Suppressor macrophage treated with lipopolysaccharide for 1 hour (primary cell): ENCODE measurements at places on chromosomes 12 and 14.

GRCh38 chr12:127655691-127656090 lies 611.3 kb upstream of the TMEM132C start:
- DNase-seq = no peak

DNA sequence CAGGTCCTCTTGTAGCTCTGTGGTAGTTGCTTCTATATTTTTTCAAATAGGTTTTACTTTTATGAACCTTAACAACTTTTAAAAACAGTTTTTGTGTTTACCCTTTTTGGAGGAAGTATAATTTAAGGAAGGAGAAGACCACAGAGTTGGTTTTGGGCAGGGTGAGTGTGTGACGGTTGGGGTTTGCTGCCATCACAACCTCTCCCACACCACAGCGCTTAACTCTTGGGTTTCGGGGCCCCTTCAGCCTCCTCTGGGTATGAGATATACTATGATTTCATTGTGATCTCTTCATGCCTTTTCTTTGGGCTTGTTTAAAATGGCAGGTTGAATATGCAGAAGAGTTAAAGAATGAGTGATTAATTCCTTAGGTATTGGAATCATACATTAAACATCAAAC lies 228.7 kb upstream of the CRY1 start:
- DNase-seq = peak; percentile 55

- peak; percentile 56 for DNase-seq
Observed at GRCh38 chr12:54831631-54832030, 22.7 kb upstream of the MUCL1 start.

DNA sequence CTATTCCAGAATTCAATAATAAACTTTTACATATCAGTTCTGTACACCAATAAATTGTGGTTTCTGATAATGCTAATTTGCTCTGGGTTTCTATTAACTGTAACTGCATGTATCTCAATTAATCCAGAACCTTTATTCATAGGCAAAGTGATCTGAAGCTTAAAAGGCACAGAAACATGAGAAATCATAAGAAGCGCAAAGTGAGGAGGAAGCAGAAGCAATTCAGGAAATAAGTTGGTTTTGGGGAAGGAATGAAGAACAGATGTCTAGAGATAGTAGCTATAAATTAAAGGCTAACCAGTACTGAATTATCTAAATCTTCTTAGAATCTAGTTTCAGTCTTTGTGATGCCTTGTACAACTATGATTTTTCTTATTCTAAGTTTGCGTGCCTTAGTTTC lies 24.6 kb downstream of the KERA start:
- no peak for DNase-seq

- DNase-seq = peak; percentile 57
Observed at GRCh38 chr14:69535230-69535848, 39.3 kb downstream of the CCDC177 start.

DNA sequence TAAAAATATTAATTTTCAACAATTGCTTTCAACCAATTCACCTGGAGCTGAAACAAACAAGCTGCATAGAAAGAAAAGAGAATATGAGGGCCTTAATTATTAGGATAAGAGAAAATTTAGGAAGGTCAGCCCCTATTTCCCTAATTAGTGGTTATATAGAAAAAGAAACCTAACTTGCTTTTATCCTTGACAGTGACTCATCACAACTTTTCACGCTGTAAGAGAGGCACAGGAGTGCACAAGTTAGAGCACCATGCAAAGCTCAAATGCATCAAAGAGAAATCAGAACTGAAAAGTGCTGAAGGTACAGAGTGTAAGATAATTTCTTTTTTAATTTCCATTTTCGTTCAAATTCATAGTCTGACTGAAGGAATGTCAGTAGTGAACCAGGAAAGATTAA lies 4.7 kb downstream of the CLEC4D start:
- no peak for DNase-seq

DNA sequence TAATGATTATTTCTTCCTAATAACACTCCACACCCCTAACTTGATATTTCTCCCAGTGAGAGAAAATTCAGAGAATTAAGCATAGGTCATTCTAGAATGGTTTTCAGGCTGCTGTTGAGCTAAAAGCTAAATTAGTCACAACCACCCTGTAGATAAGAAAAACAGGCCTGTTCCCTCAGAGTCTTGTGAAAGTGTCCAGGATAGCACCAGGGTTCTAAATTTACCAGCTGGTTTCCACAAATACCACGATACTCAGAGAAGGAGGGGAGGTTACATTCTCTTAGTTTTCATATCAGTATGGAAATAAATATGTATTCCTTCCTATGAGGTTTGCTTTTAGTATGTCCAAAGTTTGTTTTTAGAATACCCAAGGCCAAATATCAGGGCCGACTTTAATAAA lies 66.0 kb upstream of the YARS2 start:
- no peak for DNase-seq

DNA sequence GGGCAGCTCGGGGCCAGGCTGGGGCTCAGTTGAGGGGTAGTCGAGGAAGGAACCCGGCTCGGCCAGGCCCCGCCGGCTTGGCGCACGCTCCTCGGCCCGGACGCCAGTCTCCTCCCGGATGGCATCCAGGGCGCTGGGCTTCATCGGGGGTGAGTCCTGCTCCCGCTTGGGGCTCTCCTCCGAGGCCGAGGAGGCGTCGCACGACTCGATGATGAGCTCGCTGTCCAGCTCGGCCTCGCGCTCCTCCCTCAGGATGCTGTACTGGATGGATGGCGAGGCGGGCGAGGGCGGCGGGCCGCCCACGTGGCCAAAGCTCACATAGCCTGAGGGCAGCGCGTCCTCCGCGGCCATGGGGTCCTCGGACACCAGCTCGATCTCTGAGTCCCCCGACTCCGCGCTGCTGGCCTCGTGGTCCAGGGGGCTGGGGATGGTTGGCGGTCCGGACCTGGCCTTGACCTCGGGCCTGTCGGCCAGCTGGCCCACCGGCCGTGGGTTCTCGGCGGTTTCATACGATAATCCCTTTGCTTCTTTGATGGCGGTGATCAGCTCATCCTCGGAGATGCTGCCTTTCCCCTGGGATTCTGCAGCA lies 143.4 kb downstream of the RTN1 start:
- no peak for DNase-seq

- no peak for DNase-seq
Observed at GRCh38 chr12:129486931-129487330, 416.9 kb downstream of the TMEM132D start.

- DNase-seq = no peak
Observed at GRCh38 chr14:59591641-59592370, 15.2 kb upstream of the CCDC175 start.

DNA sequence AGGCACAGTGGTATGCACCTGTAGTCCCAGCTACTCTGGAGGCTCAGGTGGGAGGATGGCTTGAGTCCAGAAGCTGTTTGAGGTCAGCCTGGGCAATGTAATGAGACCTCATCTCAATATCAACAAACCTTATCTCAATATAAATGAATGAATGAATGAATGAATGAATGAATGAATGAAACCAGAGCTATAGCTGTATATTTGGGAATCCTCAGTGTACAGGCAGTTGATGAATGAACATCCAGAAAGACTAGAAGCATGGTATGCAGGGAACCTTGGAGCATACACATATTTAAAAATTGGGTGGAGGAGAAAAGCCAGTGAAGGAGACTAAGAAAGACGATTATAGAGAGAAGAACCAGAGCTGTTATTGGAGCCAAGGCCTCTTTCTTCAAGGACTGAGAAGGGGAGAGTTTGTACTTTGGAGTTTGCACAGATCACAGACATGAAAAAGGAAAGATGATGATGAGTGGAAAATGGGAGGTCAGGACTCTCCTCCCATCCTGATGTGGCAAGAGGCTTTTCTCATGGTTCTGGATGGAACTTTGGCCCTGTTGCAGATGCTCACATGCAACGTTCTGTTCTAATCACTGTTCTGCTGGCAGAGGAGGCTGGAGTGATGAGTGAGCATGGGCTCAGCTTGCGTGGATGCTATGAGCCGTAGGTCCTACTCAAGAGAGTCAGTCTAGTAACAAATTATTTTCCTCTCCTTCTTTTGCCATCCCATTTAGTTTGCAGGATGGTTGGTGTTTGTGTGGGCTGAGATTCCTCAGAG lies 114.4 kb downstream of the PRKCH start:
- peak; percentile 38 for DNase-seq

- DNase-seq = no peak
Observed at GRCh38 chr12:127060310-127060847, 1206.6 kb upstream of the TMEM132C start.

GRCh38 chr14:46259536-46259935 lies 392.0 kb downstream of the RPL10L start:
- DNase-seq = no peak

- peak; percentile 59 for DNase-seq
Observed at GRCh38 chr12:18868717-18869116, 130.8 kb downstream of the CAPZA3 start.

- DNase-seq = no peak
Observed at GRCh38 chr14:80637756-80638619, 303.6 kb downstream of the CEP128 start.

- DNase-seq = no peak
Observed at GRCh38 chr14:23396126-23396525, 11.9 kb downstream of the MYH6 start.

GRCh38 chr14:72521968-72522741 lies 371.7 kb downstream of the DPF3 start:
- peak; percentile 50 for DNase-seq

- DNase-seq = no peak
Observed at GRCh38 chr12:100273782-100274181, 6.8 kb downstream of the SCYL2 start.

DNA sequence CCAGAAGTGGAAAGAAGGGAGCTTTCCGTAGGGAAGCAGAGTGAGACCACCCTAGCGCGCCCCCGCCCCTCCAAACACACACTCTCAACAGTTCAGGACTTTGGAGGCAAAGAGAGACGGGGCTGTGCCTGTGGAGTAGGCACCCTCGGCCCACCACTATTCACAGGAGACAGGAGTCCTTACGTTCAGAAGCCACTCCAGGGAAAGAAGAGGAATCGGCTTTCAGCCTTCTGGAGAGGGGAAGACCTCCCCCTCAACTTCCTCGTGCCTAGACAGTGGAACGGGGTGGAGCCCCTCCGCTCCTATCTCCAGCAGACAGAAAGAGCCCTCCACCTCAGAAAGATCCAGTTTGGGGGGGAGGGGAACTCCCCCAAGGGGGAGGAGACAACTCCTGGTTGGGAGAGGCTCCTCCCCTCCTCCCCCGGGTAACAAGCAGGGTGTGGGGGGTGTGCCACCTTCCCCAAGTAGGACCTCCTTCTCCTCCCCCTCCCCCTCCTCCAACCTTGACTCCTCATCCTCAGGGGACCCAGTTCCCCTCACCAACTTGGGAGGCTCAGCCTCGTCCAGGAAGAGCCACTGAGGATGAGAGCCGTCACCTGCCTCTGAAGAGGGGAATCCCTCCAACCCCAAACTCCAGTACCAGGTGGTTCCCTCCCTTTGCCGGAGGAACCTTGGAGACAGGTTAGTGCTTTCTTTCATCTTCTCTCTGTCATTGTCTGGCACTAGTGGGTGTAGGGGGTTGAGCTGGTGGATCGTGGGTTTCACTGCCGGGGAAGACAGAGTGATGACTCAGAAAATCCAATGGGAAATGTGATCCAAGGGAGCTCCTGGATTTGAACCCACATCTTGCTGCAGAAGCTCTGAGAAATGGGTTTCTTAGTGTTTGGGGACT lies 883 bp downstream of the FOXJ2 start:
- peak; percentile 59 for DNase-seq

GRCh38 chr14:67166450-67166853 lies 22.8 kb upstream of the GARIN2 start:
- peak; percentile 47 for DNase-seq

- DNase-seq = no peak
Observed at GRCh38 chr12:66119870-66120241, 10.7 kb downstream of the LLPH start.

DNA sequence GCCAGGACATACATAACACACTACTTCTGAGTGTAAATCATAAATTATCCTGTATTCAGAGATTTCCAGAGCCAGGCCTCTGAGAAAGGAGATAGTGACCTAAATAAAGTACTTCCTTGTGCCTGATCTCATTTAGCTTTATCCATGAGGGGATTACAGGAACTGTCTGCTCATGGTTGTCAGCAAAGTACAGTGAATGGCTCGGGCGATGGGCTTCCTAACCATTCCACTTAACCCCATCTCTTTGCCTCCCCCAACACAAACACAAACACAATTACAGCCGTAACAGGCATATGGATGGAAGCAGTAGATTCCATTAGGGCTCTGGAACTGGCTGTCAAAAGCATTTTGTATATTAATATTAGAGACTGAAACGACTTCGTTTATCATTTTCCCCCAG lies 206.7 kb upstream of the CPNE8 start:
- DNase-seq = no peak
